ENCODE measurements at places on chromosomes 1 and 21.

DNA sequence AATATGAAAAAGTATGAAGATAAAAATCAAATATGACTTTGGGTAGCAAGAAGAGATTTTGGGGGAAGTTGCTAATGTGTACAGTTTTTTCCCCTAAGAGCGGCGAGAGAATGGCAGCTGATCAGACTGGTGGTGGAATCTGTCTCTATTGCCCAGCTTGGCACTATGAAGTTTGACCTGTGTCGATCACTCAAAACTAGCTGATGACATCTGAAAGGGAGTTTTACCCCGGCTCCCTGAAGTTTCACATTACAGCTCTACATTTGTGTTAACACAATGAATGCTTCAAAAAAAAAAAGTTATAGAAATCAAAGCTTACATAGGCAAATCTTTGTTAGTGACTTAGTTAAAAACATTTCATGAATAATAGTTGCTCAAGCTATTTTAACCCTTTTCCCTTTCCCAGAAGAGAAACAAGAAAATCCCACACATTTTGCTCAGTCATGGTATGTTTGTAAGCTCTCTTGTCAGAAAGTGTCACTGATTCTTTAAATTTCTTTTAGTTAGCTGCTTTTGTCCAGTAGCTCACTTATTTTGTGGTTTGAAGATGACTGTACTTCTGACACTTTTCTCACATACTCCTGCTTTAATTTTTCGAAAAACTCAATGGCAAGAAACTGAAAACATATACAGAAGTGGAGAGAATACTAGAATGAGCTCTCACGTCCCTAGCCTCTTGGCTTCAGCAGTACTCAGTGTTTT is 41.3 kb downstream of the DYRK1A start:
- DNase-seq, result no peak

DNA sequence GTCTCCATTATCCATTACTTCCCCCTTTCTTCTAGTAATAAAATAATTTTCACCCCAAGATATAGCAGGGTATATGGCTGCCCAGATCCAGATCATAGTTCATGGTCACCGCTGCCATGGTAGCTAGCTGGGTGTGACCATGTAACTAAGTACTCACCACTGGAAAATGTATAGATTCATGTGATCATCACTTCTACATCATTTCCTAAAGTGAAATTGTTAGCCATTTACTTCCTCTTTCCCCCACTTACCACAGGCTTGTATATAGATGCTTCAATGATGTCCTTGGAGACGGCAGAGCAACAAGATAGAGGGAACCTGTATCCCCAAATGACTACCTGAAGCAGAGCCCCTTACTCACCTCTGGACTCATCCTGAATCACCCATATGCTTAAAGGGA is 22.7 kb upstream of the EYA3 start:
- DNase-seq, result no peak

DNA sequence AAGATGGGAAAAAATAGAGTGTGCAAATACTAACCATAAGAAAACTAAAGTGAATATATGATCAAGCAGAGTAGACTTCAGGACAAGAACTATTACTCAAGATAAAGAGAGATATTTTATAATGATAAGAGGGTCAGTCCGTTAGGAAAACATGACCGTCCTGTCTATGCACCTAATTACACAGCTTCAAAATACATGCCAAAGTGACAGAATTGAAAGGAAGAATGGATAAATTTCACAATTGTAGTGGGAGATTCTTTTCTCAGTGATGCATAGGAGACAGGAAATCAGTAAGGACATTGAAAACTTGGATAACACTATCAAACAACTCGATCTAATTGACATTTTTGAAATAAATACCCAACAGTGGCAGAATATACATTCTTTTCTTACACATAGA is 489.0 kb downstream of the CAMTA1 start:
- DNase-seq, result no peak

GRCh38 chr21:38800924-38801744 is 4.6 kb upstream of the ETS2 start:
- DNase-seq, result no peak

- no peak for DNase-seq
These were observed 69.3 kb upstream of the SYT6 start for GRCh38 chr1:114222920-114223319.

Data from left ventricle myocardium inferior (tissue), 1 donor.